Natural killer cell (primary cell): ENCODE measurements at places on chromosomes 7 and 10. TPM values are rescaled to one million over a fixed set of nuclear protein-coding genes. Genes with fewer than 3 reads are reported as not detected.

- H3K36me3 ChIP-seq = no peaks in the 10 kb centered on the region
- H3K27me3 ChIP-seq = peaks cover 6% of the 10 kb centered on the region
- no peak overlapping the region for H3K27ac ChIP-seq
- no peak overlapping the region for H3K4me3 ChIP-seq
- peak; percentile 60 for DNase-seq
Measured at GRCh38 chr7:2719007-2719406, 31.0 kb downstream of the AMZ1 start.

DNA sequence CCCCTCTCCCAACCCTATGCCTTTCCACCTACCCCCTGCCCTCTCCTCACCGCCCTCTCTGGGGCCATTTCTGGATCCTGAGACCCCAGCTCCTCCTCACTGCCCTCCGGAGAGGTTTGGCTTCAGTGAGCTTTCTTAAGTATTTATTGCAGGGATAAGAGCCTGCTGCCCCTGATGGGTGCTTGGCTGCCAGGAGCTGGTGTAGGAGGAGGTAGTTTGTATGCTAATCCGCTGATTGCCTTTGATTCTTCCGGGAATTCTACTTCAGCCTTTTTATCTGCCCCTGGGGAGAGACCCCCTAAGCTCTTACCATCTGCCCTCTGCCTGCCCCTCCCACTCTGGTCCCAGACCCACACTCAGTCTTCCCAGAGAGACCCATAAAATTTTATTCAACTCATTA lies 263.5 kb upstream of the PODXL start:
- no peaks in the 10 kb centered on the region for H3K36me3 ChIP-seq
- no peak for DNase-seq
- H3K4me3 ChIP-seq = no peak overlapping the region
- H3K27ac ChIP-seq = no peak overlapping the region
- H3K4me1 ChIP-seq = no peaks in the 10 kb centered on the region

DNA sequence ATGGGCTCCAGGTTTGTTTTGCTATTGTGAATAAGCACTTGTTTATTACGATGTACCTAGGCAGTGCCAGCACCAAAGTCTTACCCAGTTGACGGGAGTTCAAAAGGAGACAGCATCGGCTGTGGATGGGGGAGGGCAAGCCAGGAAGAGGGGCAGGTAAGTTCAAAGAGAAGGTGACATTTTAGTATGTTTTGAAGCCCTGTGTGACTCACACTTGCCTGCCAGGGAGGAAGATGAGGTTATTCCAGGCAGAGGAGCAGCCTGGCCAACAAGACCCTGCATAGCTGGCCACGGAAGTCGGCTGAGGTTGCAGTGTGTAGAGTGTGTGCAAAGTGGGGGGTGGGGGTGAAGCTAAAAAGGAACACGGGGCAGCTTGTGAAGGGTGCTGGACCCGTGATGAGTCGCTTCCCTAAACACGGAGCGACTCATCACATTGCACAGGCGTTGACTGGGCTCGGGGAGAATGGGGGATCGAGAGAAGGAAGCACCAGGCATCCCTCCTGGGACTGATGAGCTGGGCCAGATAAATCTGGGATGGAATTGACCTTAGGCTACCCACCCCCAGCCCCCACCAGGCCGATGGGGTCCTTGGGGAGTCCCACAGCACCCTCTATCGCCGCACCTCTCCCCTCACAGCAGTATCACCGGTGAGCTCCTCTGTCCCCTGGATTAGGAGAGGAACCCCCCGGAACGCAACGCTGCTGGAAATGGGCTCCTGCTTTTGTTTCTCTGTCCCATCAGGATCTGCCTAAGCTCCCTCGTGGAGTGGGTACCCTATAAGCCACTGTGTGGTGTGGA lies 97.9 kb upstream of the IKZF1 start:
- H3K4me3 ChIP-seq = no peak overlapping the region
- peaks cover 45% of the 10 kb centered on the region for H3K4me1 ChIP-seq
- H3K27ac ChIP-seq = peak overlapping the region; percentile 14
- H3K36me3 ChIP-seq = no peaks in the 10 kb centered on the region

The RNLS gene
- 4.4 TPM for total RNA-seq

The COL13A1 gene
- total RNA-seq = 10.3 TPM
